AML-193 (cell line): ENCODE measurements at places on chromosomes 12 and 14.

GRCh38 chr14:35155962-35156361 lies 33.6 kb downstream of the PRORP start:
- no peak for DNase-seq

DNA sequence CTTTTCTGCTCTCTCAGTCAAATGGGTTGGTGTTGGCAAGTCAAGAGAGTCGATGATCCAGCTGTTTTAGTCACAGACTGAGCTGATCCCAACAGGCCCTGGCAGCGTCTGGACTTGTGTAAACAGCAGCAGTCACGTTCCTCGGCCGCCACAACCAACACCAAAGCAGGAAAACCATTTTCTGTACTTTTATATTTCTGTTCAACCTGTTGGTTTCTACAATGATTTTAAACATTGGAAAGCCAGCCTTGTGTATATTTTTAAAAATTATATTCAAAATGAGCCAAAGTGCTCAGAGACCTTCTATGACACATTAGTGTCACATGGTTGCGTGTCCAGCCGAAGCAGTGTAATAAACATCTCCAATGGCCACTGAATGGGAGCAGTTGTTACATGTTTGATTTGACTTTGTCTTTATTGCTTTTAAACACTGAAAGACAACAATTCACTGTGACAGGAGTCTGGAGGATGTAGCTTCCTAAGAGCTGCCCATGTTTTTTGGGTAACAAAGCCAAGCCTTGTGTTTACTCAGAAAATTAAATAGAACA lies 5.9 kb upstream of the SIVA1 start:
- no peak for DNase-seq

DNA sequence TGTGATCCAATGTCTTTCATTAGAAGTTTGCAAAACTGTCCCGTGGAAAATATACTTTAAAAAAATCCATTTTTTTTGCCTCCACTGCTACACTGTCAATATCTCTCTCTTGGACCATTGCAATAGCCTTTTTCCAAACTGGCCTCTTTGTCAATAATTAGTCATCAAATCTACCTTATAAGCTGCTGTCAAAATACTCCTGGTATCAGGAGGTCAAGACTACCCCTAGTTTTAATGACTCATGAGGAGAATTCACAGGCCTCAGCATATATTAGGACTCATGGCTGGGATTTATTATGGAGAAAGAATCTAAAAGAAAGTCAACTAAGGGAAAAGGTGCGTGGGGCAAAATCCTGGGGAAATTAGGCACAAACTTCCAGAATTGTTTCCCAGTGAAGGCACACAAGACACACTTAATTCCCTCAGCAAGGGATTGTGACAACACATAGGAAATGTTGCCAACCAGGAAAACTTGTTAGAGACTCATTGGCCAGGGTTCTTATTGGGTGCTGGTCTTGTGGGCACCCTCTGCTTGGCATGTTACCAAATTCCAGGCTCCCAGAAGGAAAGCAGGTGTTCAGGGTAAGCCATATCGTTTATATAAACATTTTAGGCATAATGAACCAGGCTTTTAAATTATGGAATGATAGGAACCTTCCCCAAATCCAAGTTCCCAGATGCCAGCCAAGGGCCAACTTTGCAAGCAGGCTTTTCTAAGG lies 56.1 kb downstream of the TMEM117 start:
- DNase-seq = no peak

- no peak for DNase-seq
These were observed 11.0 kb upstream of the SRP54 start for GRCh38 chr14:34971801-34972200.

DNA sequence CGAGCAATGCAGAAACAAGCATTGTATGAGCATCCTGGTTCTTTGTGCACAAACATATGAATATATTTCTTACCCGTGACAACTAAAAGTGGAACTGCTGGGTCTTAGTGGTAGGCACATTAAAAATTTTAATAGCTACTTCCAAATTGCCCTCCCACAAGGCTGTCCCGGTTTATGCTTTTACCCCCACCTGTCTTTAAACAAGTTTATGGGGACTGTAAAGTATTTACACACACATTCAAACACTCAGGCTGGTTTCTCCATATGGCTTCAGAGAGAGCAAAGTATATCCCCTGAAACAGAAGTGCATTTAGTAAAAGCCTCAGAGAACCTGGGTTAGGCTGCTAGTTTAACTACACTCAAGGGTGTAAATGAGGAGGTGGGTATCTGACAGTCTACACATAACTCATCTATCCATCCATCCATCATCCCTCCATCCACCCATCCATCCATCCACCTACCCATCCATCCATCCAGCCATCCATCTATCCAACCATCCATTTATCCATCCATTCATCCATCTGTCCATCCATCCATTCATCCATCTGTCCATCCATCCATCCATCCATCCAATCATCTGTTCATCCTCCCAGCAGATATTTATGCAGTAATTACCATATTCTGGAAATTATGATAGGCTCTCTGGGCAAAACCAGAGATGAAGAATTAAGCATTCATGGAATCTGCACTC lies 75.7 kb upstream of the DICER1 start:
- no peak for DNase-seq

- peak; percentile 14 for DNase-seq
These were observed 51.8 kb downstream of the SLC15A5 start for GRCh38 chr12:16225692-16226091.

- no peak for DNase-seq
These were observed 994.7 kb downstream of the VRK1 start for GRCh38 chr14:97791906-97792305.

- DNase-seq = no peak
These were observed 187.6 kb downstream of the DICER1 start for GRCh38 chr14:94969766-94970165.

DNA sequence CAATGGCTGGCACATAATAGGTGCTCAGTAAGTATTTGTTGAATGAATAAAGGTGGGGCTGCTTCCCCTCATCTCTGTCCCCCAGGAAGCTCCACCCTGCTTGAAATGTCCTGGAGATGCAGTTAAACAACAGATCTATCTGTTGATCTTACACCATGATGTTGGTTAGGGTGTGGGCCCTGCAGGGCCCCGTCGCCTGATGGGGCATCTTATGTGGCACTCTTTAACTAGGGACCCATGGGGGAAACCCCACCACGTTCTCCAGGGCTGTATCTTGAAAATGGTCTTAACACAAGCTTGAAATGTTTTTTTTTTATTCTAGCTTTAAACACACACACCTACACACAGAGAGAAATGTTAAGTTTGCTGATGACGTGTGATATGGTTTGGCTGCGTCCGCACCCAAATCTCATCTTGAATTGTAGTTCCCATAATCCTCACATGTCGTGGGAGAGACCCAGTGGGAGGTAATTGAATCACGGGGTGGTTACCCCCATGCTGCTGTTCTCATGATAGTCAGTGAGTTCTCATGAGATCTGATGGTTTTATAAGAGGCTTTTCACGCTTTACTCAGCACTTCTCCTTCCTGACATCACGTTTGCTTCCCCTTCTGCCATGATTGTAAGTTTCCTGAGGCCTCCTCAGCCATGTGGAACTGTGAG lies 741.7 kb downstream of the VRK1 start:
- DNase-seq = no peak

GRCh38 chr12:131723532-131723931 lies 12.6 kb downstream of the SFSWAP start:
- DNase-seq = no peak

GRCh38 chr12:13165617-13166041 lies 30.9 kb upstream of the EMP1 start:
- DNase-seq = peak; percentile 83

- no peak for DNase-seq
These were observed 15.1 kb downstream of the APPL2 start for GRCh38 chr12:105220929-105221290.

DNA sequence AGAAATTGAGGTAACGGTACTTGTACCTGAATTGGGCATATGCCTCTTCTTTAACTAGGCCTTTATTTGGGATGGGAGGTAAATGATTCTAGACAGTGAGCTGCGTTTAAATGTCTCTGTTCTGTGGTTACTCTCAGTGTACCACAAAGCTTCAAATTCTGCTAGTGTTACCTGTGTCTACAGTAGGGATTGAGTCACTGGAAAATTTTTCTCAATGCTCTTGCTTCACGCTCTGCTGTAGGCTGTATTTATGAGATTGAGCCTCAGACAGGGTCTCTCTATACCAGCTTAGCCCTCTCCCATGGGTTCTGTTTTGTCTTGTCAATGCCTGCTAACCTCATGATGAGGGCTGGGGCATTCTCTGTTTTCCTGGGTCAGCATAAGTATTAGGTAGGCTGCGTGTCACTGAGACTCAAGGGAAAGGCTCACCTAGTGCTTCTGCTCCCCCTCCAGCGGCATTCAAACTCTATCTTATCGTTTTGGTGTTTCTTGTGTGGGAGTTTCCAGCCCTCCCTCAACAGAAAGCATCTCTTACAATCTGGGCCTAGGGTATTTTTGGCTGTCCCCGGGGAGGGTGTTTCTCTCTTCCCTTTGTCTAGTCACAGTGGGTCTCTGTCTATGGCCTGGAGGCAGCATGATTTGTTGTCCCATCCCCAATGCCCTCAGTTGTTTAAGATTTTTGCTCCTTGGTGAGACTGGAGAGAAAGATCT lies 285.8 kb downstream of the ADGRD1 start:
- DNase-seq = no peak

GRCh38 chr14:38481952-38482678 lies 226.2 kb upstream of the CLEC14A start:
- DNase-seq = no peak

DNA sequence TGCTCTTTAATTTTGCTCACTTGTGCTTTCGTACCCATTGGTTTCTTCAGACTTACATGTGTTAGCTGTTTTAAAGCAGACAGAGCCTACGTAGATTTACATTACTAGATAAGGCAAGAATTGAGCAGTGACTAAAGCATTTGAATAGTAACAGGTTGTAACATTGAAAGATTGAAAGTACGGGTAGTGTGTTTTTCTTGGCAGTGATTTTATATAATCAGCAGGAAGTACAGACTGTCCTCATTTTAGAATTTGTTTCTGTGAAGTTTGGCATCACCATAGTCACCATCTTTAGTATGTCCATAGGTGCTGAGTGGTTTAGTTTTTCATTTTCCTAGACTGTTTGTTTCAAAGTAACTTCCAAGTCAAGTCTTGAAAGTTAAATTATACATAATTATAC lies 14.0 kb downstream of the RTRAF start:
- no peak for DNase-seq

DNA sequence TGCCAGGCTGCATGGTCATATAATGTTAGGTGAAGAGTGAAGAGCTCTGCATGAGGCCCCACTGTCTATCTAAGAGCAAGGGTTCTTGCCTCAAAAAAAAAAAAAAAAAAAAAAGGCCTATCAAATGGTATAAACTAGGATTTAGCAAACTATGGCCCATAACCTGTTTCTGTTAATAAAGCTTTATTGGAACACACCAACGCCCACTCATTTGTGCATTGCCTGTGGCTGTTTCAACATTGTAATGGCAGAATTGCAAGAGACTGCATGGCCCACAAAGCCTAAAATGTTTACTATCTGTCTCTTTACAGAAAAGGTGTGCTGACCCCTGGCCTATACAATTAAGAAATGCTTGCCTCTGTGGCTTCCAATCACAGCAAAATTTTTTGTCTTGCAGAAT lies 12.8 kb downstream of the PLEKHG7 start:
- no peak for DNase-seq

GRCh38 chr12:100574187-100575074 lies 947 bp downstream of the GAS2L3 start:
- no peak for DNase-seq

DNA sequence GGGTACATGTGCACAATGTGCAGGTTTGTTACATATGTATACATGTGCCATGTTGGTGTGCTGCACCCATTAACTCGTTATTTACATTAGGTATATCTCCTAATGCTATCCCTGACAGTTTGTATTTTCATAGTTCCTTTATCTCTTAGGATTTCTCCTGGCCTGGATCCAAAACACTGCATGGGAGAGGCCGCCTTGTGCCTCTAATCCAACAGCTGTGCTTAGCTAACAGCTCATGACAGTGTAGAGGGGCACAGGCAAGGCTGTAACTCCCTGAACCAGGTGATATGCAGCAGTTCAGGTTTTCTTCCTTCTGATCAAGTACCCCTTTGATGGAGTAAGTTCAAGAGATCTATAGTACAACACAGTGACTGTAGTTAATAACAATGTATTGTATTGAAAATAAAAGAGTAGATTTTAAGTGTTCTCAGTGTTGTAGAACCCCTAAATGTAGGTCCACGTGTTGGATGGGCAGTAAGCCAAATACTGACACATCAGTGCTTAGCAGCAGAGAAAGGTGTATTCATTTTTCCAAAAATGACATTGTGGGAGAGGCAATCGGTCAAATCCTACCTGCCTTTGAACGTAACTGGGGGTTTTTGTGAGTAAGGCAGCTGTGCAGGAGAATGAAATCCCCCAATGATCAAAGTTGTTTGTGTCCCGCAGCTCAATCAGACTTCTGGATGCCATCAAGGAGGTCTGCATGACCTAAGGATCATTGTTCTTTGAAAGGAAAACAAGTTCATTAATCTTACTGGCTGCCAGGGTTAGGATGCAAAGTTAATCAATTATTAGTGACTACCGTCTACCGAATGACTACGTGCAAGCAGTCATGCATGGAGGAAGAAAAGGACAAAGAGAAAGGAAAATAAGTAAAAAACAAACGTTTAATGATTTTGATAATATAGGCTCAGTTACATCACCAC lies 89.3 kb upstream of the FGD4 start:
- DNase-seq = no peak

DNA sequence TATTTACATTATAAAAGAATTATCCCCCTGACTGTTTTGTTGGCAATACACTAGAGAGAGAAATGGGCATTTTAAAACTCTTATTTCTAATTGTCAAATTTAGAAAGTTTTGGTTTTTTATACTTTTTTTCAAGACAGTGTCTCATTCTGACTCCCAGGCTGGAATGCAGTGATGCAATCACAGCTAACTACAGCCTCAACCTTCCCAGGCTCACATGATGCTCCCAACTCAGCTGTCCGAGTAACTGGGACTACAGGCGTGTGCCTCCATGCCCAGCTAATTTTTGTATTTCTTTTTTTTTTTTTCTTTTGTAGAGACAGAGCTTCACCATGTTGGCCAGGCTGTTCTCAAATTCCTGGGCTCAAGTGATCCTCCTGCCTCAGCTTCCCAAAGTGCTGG lies 8.3 kb upstream of the OR11H6 start:
- DNase-seq = no peak

DNA sequence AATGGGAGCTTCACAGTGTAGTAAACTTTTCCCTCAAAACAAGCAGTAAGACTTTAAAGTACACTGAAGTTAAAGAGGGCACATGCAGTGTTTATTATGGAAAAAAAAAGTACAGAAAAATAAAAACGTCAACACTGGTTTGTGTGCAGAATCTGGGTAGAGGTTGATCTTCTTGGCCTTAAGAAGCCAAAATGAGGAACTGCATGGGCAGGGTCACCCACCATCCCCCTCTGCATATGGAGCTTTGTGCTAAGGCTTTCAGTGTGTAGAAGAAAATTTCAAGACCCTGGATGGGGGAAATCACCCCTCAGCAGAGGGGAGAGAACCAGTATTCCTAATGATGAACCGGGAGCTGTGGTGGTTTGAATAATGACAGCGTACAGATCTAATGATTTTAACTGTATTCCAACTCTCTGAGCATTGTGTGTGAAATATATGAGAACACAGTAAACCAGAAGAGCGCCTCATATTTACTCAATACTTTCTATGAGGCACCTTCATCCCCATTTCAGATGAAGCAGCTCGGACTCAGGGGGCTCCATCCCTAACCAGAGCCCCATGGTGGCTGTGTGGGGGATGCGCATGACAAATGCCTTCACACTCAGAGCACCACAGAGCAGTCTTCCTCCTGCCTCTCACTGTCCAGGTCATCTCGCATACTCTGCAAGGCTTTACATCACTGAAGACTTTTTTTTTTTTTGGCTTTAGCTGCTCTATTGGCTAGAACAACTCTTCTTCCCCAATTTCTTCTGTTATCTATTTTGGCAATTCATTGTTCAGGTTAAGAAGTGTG lies 33.4 kb downstream of the ACADS start:
- no peak for DNase-seq

- no peak for DNase-seq
These were observed 49.9 kb downstream of the ZFYVE21 start for GRCh38 chr14:103765526-103765925.
